ENCODE measurements at places on chromosomes 1 and 21. TPM values are rescaled to one million over a fixed set of nuclear protein-coding genes. Genes with fewer than 3 reads are reported as not detected.

The IL22RA1 gene
- 4.2 TPM for total RNA-seq

GRCh38 chr1:200448034-200448762 is 38.4 kb upstream of the ZNF281 start:
- no peak overlapping the region for H3K27ac ChIP-seq
- H3K36me3 ChIP-seq = no peaks in the 10 kb centered on the region
- no peak overlapping the region for H3K4me3 ChIP-seq
- H3K27me3 ChIP-seq = no peaks in the 10 kb centered on the region
- no peak for DNase-seq
- H3K4me1 ChIP-seq = 0 out of 2 replicates have a peak, but pooled peaks cover 1% of the 10 kb centered on the region

The KRTAP10-12 gene
- not detected for total RNA-seq

GRCh38 chr1:12600335-12600734 is 17.7 kb downstream of the DHRS3 start:
- H3K36me3 ChIP-seq = peaks cover 23% of the 10 kb centered on the region
- peak overlapping the region; percentile 100 for H3K27ac ChIP-seq
- no peaks in the 10 kb centered on the region for H3K27me3 ChIP-seq
- peaks cover 83% of the 10 kb centered on the region for H3K4me1 ChIP-seq

DNA sequence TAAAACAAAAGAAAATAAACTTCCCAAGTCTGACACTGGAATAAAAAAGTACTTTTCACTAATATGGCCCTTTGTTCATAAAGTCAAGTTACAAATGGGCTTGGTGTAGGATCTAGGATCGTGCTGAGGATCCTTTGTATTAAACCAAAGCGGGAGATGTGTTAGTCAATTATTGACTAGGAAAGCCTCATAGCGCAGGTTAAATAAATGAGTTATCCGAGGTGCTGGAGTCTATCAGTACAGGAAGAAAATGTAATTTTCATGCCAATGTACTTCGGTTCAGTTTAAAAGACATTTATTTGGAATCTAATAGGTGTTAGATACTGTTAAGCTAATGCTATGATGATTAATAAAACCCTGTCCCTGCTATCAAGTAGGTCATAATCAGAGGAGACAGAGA is 101.8 kb downstream of the TNR start:
- H3K4me1 ChIP-seq = no peaks in the 10 kb centered on the region
- peaks cover 14% of the 10 kb centered on the region for H3K27me3 ChIP-seq
- DNase-seq = no peak
- no peak overlapping the region for H3K4me3 ChIP-seq

DNA sequence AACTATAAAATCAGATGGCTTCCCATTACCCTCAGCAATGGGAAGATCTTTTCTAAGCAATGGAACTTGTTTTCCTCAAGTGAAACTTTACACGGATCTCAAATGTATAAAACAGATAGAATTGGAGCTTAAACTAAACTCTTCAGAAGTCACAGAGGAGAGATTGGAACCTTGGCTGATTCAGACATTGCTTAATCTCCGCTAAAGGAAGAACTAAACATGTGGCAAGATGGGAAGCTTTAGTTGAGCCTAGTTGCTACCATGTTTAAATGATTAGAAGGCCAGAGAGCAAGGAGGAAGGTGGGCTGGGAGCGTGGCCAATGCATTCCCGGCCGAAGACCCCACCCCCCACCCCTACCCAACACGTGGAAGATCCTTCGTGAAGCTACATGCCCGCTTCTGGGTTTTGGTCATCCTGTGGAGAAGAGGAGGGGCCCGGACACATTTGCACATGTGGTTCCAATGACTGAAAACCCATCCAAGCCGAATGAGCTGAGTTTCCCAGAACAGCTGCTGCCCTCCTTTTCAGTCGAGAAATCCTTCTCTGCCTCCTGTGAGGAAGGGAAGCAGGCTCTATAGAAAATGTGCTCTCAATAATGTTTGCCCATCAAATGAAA is 164.3 kb downstream of the MIS18A start:
- no peak overlapping the region for H3K27ac ChIP-seq
- no peak overlapping the region for H3K4me3 ChIP-seq
- DNase-seq = no peak
- H3K4me1 ChIP-seq = no peaks in the 10 kb centered on the region

GRCh38 chr1:154344977-154345837 is 19.9 kb downstream of the ATP8B2 start:
- DNase-seq = no peak
- no peak overlapping the region for H3K27ac ChIP-seq
- no peaks in the 10 kb centered on the region for H3K4me1 ChIP-seq
- peaks cover 35% of the 10 kb centered on the region for H3K27me3 ChIP-seq

The CATSPERE gene
- 1.2 TPM for total RNA-seq

The PROK1 gene
- not detected for total RNA-seq

- no peak overlapping the region for H3K27ac ChIP-seq
- peak; percentile 40 for DNase-seq
- no peaks in the 10 kb centered on the region for H3K27me3 ChIP-seq
- no peaks in the 10 kb centered on the region for H3K36me3 ChIP-seq
- no peak overlapping the region for H3K4me3 ChIP-seq
- H3K4me1 ChIP-seq = peaks cover 26% of the 10 kb centered on the region
Observed at GRCh38 chr1:61636814-61637213, 88.1 kb downstream of the TM2D1 start.

The TNFRSF1B gene
- 3.3 TPM for total RNA-seq

- peaks cover 43% of the 10 kb centered on the region for H3K27me3 ChIP-seq
- no peak overlapping the region for H3K4me3 ChIP-seq
- H3K27ac ChIP-seq = no peak overlapping the region
- no peaks in the 10 kb centered on the region for H3K4me1 ChIP-seq
- no peaks in the 10 kb centered on the region for H3K36me3 ChIP-seq
Observed at GRCh38 chr1:13593511-13594131, 10.0 kb downstream of the PDPN start.

DNA sequence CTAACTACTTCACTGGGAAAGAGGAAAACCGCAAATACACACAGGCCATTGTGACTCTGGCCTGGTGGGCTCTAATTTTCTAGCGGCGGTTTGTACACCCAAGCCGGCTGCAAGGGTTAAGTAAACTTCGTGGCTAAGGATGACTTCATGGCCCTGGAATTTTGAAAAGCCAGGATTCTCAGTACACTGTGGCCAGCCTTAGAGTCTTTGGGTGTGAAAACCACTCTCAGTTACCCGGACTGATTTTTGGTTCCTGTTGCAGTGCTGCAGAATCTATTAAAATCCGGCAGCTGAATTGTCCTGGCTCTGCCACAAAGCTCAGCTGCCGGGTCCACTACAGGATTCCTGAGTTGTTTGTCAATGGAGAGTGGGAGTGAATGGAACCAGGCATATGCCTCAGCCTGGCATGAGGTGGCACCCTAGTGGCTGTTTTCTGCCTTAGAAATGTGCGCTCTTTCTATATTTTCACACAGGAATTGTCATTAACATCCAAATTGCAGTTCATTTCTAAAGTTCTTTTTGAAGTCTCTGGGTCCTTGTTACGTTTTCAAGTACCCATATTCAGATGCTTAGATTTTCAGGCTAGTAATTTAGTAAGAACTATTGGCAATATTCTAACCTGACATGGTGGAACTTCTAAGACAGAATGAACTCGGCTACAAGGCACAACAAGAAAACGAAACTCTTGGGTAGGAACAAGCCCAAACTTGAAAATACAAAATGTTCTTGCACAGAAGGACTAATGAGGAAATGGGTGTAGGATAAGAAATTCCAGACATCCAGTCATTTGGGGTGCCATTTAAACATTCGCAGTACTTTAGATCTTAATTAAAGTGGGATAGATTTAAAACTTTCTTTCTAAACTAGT is 255.9 kb downstream of the NFIA start:
- H3K4me3 ChIP-seq = peak overlapping the region; percentile 12
- H3K27ac ChIP-seq = peak overlapping the region; percentile 69
- peak; percentile 79 for DNase-seq

DNA sequence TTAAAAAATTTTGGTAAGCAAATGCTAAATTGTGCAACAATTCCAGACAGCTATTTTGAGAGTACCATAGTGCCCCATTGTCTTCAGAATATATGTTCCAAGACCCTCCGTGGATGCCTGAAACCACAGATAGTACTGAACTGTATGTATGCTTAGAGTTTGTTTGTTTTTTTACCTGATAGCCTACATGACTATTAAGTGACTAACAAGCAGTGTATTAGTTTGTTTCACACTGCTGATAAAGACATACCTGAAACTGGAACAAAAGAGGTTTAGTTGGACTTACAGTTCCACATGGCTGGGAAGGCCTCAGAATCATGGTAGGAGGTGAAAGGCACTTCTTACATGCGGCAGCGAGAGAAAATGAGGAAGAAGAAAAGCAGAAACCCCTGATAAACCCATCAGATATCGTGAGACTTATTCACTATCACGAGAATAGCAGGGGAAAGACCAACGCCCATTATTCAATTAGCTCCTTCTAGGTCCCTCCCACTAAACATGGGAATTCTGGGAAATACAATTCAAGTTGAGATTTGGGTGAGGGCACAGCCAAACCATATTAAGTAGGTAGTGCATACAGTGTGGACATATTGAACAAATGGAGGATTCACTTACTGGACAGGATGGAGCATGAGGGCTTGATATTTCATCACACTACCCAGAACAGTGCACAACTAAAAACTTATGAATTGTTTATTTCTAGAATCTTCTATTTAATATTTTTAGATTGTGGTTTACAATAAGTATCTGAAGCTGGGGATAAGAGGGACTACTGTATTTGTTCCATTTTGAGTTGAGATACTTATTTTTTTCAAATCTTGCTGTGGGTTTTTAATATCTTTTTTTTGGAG is 78.5 kb downstream of the LHX9 start:
- H3K27me3 ChIP-seq = no peaks in the 10 kb centered on the region
- H3K4me1 ChIP-seq = no peaks in the 10 kb centered on the region
- peak overlapping the region; percentile 35 for H3K4me3 ChIP-seq
- H3K27ac ChIP-seq = peak overlapping the region; percentile 79

DNA sequence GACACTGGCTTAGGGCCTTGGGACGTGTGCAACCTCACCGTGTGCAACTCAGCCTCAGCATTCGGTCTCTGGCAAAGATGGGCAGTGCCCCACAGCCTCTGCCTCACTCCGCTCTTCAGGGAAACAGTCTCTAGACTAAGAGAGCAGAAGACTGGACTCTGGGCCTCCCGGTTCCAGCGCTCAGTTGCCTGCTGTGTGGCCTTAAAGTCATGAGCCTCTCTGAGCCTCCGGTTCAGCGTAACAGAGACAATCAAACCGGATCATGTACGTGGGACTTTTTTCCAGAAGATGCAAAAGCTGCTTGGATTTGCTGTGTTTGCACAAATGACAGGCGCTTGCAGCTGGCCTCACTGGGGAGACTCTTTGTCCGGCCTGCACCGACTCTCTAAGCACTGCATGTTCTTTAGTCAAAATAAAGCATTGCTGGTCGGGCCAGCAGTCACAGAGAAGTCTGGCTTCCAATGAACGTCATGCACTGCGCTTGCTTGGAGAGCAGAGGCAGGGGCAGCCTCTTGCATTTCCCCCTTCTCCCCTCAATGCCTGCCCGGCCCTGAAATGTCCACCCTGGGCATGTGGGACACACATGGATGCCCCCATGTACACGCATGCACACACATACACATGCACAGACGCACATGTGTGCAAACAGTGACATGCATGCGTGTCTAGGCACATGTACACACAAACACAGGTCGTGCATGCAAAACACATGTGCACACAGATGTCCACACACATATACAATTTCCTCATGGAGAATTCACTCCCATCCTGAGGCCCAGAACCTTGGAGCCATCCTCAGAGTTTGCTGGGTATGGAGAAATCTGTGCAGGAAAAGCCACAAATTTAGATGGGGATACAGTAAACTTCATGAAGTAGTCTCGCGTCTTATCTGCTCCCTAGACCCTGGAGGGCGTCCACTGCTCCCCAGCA is 152.4 kb downstream of the PRDM16 start:
- H3K27ac ChIP-seq = no peak overlapping the region
- DNase-seq = no peak
- H3K27me3 ChIP-seq = peaks cover 95% of the 10 kb centered on the region
- H3K4me3 ChIP-seq = no peak overlapping the region
- no peaks in the 10 kb centered on the region for H3K36me3 ChIP-seq

DNA sequence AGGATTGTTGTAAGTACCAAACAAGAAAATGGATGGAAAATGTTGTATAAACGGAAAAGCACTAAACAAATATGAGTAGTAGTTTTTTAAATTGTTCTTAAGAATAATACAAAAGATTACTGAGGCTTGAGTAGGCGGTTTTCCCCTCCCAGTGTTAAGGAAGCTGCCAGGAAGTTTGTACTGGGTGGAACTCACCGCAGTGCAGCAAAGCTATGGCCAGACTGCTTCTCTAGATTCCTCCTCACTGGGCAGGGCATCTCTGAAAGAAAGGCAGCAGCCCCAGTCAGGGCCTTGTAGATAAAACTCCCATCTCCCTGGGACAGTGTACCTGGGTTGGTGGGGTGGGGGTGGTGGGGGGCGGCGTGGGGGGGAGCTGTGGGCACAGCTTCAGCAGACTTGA is 58.7 kb downstream of the XCL2 start:
- peaks cover 15% of the 10 kb centered on the region for H3K4me1 ChIP-seq
- DNase-seq = no peak
- H3K4me3 ChIP-seq = no peak overlapping the region
- no peaks in the 10 kb centered on the region for H3K27me3 ChIP-seq
- no peak overlapping the region for H3K27ac ChIP-seq

- H3K4me1 ChIP-seq = no peaks in the 10 kb centered on the region
- H3K27me3 ChIP-seq = no peaks in the 10 kb centered on the region
- no peak for DNase-seq
- no peak overlapping the region for H3K4me3 ChIP-seq
- no peaks in the 10 kb centered on the region for H3K36me3 ChIP-seq
Observed at GRCh38 chr1:106232128-106232527, 824.3 kb upstream of the PRMT6 start.

DNA sequence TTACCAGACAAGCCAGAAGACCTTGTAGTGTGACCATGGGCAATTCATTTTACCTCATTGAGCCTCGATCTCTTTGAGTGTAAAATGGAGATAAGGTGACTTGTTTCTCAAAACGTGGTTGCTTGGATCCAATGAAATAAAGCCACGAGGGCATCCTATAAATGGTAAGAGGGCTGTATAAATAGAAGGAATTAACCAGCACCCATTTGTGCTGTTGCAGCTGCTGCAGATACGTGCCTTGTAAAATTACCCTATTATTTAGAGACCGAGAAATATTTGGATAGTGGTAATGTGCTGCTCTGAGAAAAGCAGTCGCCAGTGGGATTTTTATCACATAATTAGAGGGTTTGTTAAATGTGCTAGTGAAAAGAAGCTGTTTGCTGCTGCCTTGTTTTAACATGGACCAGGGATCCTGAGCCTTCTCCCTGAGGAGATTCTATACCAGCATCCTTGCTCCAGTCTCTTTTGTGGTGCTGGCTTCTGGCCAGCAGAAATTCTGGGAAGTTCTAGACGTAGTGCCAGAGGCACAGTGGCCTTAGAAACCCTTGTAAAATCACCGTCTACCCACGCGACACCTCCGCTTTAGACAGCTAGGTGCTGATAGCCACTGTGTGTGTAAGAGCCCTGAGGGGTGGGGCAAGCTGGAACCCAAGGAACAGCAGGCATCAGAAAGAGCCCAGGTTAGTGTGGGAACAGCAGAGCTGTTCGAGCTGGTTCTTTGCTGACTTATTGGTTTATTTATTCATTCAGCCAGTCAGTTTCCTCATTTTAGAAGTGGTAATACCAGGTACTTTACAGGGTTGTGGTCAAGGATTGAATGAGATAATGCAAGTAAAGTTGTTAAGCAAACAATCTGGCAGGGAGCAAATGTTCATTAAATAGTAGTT is 137.5 kb downstream of the NOS1AP start:
- no peaks in the 10 kb centered on the region for H3K36me3 ChIP-seq
- peak overlapping the region; percentile 60 for H3K27ac ChIP-seq
- no peak overlapping the region for H3K4me3 ChIP-seq
- no peaks in the 10 kb centered on the region for H3K27me3 ChIP-seq

GRCh38 chr1:225559902-225560301 is 93.0 kb downstream of the ENAH start:
- no peaks in the 10 kb centered on the region for H3K4me1 ChIP-seq
- no peak overlapping the region for H3K27ac ChIP-seq
- no peak overlapping the region for H3K4me3 ChIP-seq
- no peaks in the 10 kb centered on the region for H3K27me3 ChIP-seq
- DNase-seq = no peak
- H3K36me3 ChIP-seq = peaks cover 6% of the 10 kb centered on the region

The ENSA gene
- 229 TPM for total RNA-seq

Data from PC-9 (cell line).